ENCODE measurements at places on chromosomes 3 and 15.

GRCh38 chr3:47430606-47431005 is 45.1 kb downstream of the SCAP start:
- DNase-seq = no peak

GRCh38 chr3:128260275-128260674 is 107.0 kb downstream of the EEFSEC start:
- DNase-seq = no peak

- DNase-seq = no peak
These were observed 393.0 kb downstream of the IGSF11 start for GRCh38 chr3:118641608-118642007.

- DNase-seq = no peak
These were observed 58.2 kb downstream of the NR2F2 start for GRCh38 chr15:96388673-96389072.

DNA sequence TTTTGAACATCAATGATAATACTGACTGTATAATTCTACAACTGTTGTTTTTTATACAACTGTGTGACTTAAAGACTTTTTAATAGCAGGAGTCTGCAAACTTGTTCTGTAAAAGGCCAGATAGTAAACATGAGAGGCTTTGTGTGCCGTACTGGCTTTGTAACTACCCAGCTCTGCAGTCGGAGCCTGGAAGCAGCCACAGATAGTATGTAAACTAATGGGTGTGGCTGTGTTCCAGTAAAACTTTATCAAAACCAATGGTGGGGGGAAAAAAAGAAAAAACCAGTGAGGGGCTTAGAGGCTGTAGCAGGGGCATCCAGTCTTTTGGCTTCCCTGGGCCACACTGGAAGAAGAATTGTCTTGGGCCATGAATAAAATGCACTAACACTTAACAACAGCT is 11.9 kb downstream of the ASB7 start:
- DNase-seq = no peak

DNA sequence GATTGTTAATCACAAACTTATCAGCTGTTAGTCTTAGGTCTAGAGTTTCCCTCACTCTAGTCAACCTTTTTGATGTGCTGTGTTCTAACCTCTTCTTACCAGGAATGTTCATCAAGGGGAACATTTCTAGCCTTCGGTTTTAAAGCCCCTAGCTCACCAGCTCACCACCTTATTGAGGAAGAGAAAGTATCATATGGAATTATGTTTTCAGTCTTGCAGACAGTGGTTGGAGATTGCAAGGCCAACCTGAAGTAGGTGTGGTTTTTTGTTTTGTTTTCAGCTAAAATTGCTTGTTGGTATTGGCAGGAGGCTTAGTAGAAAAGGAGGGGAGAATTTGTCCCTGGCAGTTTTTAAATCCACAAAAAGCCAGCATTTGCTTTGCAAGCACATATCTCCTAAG is 48.4 kb upstream of the CCDC80 start:
- no peak for DNase-seq

DNA sequence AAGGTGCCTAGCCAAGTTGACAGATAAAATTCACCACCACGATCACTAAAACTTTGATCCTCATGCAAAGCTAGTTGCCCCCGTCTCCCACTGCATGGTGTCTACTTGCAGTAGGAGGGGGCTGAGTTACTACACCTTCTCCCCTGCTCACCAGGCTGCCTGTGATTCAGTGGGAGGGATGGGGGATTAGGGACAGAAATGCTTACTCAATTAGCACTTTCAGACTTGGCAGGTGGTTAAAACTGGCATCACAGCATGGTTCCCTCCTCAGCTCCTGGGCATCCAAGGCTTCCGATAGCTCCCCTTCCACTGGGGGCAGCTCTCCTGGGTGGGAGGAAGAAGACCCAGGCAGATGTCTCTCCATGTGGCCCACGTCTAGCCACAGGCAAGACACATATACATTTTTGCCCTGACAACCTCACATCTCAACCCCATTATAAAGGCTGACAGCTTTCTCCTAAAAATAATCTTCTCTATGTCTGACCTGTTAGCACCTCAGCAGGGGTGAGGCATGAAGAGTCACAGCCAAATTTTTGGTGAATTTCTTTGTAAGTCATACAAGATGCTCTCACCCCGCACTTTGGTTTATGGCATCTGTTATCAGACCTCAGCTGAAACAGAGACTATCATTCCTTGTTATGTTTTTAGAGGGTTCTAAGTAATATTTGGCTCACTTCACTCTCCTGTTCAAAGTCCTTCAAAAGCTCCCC is 369.0 kb downstream of the SV2B start:
- DNase-seq = no peak

DNA sequence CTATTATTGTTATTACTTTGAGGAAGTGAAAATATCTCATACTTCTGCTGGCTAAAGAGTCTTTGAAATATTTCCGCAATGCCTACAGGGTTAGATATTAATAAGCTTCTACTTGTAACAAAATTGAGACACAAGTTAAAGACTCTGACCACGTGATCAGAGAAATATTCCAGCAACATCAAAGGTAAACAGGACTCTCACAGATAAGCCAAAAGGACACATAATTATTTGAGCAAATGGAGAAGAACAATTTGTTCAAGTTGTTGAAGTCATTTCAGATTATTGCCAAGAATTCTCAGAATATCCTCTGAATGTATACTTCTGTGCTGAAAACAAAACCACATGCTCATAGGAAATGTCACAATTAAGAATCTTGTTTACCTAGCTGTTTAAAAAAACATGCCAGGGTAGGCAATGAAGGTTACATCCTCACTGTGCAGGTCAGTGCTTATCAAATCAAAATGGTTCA is 225.8 kb upstream of the ALCAM start:
- DNase-seq = no peak

DNA sequence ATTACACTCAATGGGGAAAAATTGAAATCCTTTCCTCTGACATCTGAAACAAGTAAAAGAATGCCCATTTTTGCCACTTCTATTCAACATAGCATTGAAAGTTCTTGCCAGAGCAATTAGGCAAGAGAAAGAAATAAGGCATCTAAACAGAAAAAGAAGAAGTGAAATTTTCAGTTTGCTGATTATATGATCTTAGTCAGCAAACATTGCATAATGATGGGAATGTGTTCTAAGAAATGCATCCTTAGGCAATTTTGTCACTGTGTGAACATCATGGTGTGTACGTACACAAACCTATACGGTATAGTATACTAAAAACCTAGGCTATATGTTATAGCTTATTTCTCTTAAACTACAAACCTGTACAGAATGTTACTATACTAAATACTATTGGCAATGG is 278.0 kb downstream of the CGGBP1 start:
- no peak for DNase-seq

GRCh38 chr3:17820275-17820674 is 77.8 kb upstream of the TBC1D5 start:
- DNase-seq = no peak

GRCh38 chr3:99945328-99945995 is 127.8 kb downstream of the CMSS1 start:
- DNase-seq = no peak

DNA sequence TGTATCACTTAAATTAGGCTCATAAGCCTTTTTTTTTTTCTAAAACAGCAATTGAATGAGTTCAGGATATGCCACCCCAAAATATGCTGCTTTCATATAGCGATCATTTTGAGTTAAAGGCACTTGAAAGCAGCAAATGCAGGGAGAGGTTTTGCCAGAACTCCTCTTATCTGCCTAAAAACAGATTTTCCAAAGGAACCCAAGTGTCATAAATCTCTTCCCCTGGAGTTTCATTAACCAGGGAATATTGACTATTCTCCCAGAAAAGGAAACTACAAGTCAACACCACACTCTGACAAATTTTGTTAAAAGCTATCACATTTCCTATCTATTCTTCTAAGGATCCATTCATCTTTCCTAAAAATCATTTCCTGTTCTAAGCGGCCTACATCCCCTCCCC is 11.3 kb downstream of the DNAAF4 start:
- no peak for DNase-seq

GRCh38 chr15:101062471-101063171 is 143.5 kb downstream of the LRRK1 start:
- DNase-seq = no peak

GRCh38 chr3:156910022-156910421 is 83.9 kb downstream of the LEKR1 start:
- no peak for DNase-seq

DNA sequence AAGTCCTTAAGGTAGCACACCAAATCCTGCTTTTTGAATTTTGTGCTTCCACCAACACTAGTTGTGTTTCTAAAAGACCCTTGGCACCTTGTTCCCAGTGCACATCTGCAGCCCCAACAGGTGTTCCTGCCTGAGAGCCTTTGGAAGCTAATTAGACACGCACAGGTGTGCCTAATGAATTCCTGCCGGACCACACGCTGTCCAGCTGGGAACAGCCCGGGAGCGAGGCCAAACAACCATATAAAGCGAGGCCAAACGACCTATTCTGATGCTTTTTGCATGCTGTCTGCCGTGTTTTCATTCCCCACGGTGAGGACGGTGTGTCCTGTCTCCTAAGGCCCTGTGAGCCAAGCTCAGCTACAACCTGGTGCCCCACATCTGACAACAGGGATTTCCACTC is 99.5 kb downstream of the ATG7 start:
- DNase-seq = no peak

GRCh38 chr15:47732248-47732647 is 14.9 kb downstream of the SEMA6D start:
- DNase-seq = no peak

DNA sequence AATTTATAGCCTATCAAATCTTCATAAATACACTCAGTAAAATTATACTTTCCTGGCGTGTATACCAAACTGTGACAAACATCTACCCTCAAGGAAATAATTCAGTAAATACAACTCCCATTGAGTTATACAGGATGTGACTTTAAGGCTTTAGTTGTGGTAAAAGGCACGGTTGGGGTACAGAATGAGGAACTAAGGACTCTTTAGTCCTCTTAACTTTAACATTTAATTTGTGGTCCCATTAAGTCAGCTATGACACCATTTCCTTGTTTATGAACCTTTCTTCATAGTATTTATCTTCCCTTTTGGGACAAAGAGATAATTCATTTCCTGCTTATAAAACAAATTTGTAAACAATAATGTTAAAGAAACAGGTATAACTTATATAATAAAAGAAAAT is 30.2 kb downstream of the IFT80 start:
- no peak for DNase-seq

- DNase-seq = no peak
These were observed 58.5 kb upstream of the PPARG start for GRCh38 chr3:12230406-12230805.

DNA sequence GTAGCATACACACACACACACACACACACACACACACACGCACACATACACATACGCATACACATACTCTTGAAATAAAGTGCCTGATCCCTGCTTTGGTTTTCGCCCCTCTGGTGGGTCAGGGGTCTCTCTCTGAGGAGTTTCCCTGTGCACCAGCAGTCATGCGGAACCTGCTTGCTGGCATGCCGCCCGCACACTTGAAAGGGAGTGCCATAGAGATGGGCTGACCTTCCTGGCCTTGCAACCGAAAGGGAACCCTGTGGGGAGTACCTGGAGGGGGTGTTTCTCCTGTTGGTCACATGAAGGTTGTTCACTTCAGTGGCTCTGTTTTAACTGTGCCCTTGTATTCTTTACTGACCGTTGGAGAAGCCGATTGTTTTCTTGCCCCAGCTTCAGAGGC is 752.3 kb downstream of the NR2F2 start:
- DNase-seq = no peak

GRCh38 chr3:122926322-122926721 is 101.2 kb downstream of the SEMA5B start:
- DNase-seq = no peak

- peak; percentile 7 for DNase-seq
These were observed 781 bp downstream of the TRNT1 start for GRCh38 chr3:3127432-3128010.

GRCh38 chr3:24191801-24192403 is 246.8 kb downstream of the NR1D2 start:
- DNase-seq = no peak

GRCh38 chr15:42401544-42402454 is 42.5 kb downstream of the CAPN3 start:
- DNase-seq = no peak

DNA sequence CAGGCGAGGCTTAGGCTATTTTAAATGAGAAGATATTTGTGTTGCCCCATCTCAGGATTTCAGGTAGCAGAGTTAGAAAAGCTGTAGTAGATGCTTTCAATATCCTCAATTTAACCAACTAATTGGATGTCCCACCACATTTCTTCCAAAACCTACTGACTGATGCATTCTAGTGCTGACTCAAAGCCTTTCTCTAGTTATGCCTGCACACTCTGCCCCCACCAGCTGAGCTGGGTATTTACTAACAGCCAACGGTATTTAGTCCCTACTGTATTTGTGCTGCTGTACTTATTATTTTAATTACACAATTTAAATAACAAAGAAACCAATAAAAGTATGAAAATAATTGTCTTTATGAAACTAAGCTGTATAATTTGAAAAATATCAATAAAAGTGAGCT is 139.5 kb downstream of the OSBPL10 start:
- DNase-seq = no peak

DNA sequence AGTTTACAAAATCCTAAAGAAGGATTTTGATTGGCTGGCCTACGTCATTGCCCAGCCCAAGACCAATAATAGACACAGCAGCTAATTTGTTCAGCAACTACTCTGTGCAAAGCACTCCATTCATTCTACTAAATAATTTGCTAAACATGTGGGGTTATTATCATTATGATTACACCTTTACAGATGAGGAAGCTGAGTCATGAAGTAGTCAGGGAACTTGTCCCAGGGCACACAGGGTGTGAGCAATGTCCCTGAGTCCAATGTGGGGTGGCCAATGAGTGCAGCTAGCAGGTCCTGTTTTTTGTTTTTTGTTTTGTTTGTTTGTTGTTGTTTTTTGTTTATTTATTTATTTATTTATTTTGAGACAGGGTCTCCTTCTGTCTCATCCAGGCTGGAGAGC is 183.6 kb downstream of the ABHD5 start:
- no peak for DNase-seq

DNA sequence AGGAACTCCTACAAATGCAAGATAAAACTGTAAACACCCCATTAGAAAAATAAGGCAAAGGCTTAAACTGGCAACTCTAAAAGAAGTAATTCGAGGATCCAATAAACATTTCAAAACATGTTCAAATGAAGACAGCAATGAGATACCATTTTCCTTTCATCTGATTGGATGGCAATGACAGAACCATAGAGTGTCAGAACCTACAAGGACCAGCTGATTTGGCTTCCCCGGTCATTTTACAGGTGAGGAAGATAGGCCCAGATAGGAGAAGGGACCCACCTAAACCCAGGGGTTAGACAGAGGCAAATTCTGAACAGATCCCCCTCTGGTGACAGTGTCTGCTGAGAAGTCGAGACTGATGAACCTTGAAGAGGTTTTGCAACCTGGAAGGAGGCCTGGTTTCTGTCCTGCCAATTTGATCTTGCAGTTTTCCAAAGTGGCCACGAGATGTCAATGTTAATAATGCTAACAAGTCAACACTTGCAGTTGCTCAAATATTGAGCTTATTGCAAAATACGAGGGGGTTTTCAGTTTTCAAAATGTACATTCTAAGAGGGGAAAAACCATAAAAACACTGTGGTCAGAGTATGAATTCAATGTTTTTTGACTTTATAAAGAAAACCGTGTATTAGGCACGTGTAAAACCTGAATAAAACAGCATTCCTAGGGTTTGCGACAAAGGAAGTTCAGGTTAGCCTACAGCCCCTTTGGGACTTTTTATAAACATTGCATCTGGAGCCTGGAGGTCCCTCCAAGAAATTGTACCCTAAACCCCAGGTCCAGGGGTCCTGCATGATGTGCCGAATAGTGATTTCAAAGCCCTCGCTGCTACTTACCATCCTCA is 21.5 kb downstream of the CFAP161 start:
- DNase-seq = peak; percentile 27

- peak; percentile 45 for DNase-seq
These were observed 244.1 kb downstream of the SLCO3A1 start for GRCh38 chr15:92097474-92098178.

GRCh38 chr3:184565421-184566211 is 4.0 kb downstream of the EPHB3 start:
- DNase-seq = no peak
